Activated CD4-positive, alpha-beta T cell treated with anti-CD3 and anti-CD28 coated beads, Interleukin-2, amount 50 U/mL, for 1 hour (primary cell): ENCODE measurements at places on chromosomes 16 and 17.

- no peak for DNase-seq
Observed at GRCh38 chr16:19704321-19705145, 13.5 kb downstream of the KNOP1 start.

DNA sequence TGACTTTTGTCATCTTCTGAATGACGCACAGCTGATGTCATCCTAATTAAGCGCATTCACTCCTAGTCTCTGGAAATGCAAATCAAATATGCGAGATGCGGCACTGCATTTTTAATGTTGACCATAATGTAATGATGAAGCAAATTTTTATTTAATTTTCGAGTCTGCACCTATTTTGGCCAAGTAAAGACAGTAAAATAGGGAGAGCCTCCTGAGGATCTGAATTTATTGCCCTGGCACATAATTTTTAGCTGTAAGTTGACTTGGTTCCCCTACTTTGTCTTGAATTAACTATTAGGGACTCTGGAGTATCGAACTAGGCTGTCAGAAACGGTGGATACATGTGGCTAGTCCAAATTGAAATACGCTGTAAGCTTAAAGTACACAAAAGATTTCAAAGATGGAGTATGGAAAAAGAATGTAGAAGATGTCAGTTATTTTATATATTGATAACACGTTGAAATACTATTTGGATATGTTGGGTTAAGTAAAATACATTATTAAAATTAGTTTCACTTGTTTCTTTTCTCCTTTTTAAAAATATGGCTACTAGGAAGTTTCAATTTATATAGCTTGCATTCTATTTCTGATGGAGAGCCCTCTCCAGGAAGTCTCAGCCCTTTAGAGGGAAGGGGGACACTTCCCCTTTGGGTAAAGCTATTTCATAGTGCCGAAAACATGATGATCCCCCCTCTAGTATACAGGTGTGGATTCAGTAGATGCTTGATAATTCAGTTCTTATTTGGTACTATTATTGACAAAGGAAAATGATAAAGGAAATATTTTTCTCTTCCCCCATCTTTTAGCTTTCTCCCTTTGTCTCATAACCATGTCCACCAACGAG is 991 bp downstream of the KPNA2 start:
- no peak for DNase-seq

GRCh38 chr16:27154705-27155521 is 48.4 kb upstream of the KDM8 start:
- DNase-seq: peak; percentile 72

DNA sequence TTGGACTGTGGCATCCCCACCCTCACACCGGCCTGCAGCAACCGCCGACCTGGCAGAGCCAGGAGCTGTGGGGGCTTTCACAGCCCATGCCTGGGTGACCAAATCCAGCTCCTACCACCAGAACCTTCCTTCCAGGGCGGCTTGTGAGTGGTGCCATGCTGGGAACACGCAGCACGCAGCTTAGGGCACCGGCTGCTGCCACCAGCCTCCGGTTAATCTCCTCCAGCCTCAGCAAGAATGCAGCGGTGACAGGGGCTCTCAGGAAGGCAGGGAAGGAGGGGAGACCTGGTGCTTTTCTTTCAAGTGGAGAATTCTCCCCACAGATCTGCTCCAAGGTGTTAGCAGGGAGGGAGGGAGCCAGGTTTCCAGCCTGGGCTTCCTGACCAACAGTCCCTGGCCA is 32.3 kb upstream of the ANKRD40CL start:
- no peak for DNase-seq

DNA sequence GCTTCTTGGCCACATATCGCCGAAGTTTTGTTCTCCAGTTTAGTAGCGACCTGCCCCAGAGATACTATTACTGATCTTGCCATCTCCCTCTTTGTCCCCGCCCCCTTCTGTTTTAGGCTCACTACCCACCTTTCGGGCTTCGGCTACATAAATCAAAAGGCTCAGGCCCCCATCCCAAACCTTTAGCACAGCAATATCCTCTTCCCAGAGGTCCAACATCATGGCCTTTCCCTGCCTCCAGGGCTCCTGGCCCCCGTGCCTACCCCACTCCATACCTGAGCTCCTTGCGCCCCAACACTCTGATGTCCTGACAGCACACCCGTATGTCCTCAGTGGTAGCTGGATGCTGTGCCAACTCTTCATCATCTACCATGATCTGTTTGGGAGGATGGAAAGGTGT is 2.9 kb upstream of the PSMC5 start:
- no peak for DNase-seq

GRCh38 chr16:14549789-14550153 is 80.3 kb downstream of the PARN start:
- DNase-seq: no peak

GRCh38 chr16:28179354-28179753 is 32.4 kb downstream of the XPO6 start:
- DNase-seq: no peak

DNA sequence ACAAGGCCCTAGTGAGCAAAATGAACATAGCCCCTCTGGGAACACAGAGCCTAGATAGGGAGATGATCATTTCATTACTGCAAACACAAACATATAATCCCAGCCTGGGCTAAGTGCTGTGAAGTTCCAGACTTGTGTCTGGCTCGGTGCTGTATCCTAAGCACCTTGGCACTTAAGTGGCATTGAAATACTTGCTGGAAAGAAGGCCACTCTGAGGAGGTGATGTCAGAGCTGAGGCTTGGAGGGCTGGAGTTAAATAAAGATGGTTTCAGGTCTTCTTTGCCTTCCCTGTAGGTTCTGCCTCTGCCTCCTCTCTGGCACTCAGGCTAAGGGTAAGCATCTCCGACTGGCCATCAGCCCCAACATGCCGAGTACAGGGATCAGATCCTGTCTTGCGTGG is 2.4 kb upstream of the CACNA1G start:
- no peak for DNase-seq

DNA sequence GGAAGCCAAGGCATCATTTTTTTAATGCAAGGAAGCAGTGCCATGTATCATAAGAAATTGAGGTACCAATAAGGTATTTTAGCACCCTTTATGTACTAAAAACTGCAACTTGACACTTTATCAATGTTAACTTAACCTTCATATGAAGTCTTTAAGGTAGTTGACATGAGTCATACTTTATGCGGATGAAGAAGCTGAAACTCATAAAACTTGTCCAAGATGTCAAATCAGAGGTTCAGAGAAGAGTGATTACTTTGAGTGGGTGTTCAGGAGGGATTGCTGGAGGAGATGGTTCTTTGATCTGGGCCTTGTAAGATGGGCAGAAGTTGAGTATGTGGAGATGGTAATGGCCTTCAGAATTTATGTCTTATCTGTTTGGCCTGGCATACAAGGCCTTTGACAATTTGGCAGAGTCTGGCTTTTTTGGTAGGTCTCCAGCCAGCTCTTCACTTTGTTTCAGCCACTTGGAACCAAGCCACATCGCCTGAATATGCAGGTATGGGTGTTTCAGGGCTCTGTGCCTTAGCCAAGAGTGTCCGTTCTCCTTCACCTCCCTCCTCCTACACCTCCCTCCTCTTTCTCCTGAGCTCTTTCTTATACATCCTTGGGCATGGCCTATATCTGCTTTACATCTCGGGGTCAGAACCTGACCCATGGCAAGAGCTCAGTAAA is 23.7 kb downstream of the YPEL2 start:
- DNase-seq: no peak

- no peak for DNase-seq
Observed at GRCh38 chr16:23236983-23237382, 54.4 kb downstream of the SCNN1G start.
